ENCODE measurements at places on chromosomes 12 and 14.

DNA sequence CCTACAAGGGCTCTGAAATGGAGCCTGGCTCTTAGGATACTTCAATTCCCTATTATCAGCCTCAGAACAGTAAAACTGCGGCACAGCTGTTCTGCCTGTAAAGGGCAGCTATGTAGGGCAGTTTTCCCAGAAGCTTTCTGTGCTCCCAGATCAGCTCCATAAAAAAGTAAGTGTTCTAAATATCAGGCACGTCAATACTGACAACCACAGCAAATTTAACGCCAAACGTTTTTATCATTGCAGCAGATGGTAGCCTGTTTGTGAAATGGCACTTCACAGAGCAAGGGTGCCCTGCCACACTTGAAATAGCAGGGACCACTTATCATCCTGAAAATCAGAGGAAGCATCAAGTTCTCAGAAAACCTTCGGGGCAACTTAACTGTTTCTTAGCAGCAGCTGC, 54.8 kb upstream of the PTHLH start:
- no peak for DNase-seq

DNA sequence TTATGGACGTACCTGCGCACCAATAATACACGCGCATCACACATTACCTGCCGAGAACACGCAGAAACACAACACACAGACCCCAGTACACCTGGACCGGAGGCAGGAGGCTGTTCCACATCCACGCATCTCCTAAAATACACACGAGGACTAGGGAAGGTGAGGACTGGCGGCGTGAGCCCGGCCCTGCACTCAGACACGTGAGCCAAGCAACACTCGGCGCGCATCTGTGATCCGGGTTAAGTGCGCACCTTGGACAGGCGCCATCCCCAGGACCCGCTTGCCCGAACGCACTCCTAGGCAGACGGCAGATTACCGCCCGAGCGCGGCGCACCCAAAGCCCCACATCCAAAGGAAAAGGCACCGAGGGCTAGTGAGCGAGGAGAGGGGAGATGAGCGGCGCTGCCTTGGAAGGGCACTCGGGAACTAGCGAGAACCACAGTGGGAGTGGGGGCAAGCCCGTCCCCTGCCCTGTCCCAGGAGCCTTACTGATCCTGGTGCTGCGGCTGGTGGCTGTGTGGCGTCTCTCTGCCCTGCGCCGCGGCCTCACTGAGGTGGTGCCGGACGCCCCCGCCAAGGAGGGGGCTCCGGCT, 417 bp downstream of the GLS2 start:
- peak; percentile 36 for DNase-seq

DNA sequence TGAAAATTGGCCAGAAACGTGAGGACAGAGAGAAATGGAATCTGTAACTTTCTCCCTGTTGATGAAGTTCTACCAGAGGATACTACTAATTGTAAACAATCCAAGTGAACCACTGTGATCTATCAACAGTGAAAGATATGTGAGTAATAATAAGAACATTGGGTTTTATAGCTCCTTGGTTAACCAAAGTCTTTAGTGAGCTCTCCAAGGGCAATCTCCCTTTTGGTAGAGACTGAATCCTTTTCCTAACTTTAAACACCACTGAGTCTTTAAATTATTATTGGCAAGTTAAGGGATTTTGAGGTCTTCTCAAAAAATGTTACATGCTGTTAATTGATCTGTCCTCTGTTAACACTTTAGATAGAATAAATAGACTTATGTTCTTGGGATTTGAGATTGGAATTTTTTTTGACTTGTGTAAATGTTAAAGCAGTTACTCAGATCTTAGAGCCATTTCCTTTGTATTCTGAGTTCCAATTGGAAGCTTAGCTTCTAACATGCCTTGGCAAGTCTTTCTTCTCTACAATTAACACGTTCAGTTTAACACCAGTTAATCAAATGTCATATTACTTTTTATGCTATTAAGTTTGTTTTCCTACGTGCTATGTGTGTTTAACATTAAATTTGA, 338.2 kb upstream of the DDHD1 start:
- no peak for DNase-seq

DNA sequence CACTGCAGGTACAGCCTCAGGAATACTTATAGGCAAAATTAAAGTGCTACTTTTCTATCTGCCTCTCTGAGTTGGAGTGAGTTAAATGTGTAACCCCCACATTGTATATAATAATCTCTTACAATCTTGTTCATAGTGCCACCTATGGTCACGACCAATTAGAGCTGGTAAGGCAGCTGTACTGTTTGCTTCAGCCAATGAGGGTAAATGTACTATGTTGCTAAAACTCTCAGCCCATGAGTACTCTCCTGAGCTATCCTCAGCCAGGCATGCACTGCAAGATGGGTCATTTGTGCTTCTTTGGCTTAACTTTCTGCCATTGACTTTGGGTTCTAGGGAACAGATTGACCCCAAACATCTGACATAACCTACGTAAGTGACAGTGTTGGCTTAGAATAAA, 15.0 kb upstream of the MDM2 start:
- no peak for DNase-seq

- DNase-seq = no peak
Measured at GRCh38 chr14:34275078-34275477, 187.0 kb downstream of the SPTSSA start.

DNA sequence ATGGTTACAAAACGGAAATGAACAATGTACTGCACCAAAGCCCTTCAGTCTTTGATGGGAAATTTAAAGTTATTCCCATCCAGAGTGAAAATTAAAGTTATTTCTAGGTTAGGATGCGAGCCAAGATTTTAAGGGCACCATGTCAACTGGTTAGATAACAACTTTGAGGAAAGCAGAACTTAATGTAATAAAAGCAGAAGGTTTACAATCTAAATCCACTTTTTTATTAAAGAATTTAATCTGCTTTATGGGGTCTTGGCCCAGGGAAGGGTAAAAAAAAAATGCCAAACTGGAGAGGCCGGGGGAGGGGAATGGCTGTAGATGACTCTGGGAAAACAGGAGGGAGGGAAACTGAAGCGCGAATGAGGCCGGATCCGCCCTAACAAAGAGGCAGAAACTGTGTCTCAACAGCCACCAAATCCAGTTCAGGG, 108.2 kb upstream of the ATF7IP start:
- DNase-seq = no peak

GRCh38 chr12:80937391-80938238, at the start of gene LIN7A:
TSS of gene LIN7A (minus strand) at chr12:80937934. CDS start at chr12:80937722, 212 bp downstream.
- peak; percentile 58 for DNase-seq

GRCh38 chr14:31902945-31903646, 174.0 kb upstream of the ARHGAP5 start:
- no peak for DNase-seq

- DNase-seq = no peak
Measured at GRCh38 chr12:105352052-105352451, 21.6 kb downstream of the C12orf75 start.

DNA sequence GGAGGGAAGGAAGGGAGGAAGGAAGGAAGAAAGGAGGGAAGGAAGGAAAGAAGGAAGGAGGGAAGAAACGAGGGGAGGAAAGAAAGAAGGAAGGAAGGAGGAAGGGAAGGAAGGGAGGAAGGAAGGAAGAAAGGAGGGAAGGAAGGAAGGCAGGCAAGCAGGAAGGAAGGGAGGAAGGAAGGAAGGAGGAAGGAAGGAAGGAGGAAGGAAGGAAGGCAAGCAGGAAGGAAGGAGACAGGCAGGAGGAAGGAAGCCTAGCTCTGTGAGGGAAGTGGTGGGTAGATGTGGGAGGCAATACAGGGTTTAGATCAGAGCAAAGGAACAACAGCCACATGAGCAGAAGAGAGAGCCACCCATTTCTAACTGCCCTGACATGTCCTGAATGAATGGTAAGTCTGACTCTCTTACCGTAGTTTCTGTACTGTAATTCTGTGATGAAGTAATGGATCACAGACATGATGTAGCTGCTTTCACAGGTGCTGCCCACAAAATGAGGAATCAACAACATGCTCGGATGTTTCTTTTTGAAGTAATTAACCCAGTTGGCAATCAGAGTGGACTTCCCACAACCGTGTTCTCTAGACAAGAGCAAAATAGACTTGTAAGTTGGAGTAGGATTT, 24.4 kb upstream of the HSP90B1 start:
- no peak for DNase-seq

DNA sequence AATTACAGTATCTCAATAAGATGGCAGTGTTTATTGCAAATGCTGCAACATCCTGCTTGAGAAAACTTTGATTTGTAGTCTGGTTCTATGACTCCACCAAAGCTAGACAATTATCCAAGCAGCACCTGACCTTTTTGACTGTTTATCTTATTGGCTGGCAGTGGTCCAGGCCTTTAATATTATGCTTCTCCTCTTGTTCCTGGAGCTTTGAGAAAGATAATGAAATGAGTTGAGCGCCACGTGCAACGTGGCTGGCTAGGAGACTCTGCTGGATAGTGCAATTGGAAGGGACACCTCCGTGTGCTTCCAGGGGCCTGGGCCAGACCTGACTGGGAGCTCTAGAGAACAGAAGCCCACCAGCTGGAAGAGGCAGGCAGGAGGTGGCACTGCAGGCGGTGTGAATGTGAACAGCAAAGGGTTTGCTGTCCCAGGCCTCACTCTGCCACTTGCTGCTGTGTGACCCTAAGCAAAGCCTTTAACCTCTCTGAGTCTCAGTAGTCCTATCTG, 349.3 kb downstream of the CACNA1C start:
- no peak for DNase-seq

DNA sequence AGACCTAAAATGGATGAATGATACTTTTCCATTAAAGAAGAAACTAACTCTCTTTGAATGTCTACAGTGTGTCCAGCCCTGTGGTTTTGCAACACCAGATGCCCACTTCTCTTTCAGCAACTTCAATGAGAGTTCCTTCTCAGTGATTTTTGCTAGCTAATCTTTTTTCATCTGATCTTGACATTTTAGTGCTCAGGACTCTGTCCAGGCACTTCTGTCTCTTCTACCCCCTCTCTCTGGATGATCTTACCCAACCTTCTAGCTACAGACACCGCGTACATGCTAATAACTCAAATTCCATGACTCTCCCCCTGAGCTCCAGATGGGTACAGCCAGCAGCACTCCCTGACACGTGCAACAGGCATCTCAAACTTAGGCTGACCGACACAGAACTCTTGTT, 161.1 kb upstream of the FOXN3 start:
- no peak for DNase-seq

DNA sequence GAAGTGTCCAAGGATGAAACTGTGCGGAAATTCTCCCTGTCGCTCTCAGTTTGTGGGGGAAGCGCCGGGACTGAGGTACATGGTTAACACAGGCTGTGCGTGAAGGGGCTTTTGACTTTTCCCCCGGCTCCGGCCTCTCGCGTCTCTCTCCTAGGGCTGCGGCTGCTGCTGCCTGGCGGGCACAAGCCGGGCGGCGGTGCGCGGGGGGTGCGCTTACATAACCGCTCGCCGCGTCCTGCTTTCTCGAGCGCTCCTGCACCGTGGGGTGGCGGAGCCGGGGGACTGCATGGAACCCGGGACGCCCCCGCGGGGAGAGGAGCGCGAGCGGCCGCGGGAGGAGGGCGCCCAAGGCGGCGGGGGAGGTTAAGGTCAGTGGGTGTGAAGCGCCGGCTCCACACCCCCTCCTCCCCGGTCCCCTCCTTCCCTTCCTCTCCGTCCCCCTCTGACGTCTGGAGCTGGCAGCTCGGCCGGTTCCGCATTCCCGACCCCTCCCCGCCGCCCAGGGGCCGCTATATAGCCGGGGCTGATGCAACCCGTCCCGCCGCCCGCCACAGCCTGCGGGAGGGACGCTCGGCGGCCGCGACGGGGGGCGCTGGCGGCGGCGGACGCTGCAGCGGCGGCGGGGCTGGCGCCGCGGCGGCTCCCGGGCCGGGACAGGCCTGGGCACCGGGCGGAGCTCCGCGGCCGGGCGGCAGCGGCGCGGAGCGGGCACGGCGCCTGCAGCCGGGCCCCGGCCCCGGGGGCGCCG, at the start of gene JDP2:
Gene JDP2, plus strand, starts transcription at position 541 of the 748 bp plus-strand sequence. CDS start 9,899 bp downstream, outside the sequence.
- peak; percentile 93 for DNase-seq

GRCh38 chr14:65422088-65422834, 9.7 kb downstream of the FUT8 start:
- no peak for DNase-seq

DNA sequence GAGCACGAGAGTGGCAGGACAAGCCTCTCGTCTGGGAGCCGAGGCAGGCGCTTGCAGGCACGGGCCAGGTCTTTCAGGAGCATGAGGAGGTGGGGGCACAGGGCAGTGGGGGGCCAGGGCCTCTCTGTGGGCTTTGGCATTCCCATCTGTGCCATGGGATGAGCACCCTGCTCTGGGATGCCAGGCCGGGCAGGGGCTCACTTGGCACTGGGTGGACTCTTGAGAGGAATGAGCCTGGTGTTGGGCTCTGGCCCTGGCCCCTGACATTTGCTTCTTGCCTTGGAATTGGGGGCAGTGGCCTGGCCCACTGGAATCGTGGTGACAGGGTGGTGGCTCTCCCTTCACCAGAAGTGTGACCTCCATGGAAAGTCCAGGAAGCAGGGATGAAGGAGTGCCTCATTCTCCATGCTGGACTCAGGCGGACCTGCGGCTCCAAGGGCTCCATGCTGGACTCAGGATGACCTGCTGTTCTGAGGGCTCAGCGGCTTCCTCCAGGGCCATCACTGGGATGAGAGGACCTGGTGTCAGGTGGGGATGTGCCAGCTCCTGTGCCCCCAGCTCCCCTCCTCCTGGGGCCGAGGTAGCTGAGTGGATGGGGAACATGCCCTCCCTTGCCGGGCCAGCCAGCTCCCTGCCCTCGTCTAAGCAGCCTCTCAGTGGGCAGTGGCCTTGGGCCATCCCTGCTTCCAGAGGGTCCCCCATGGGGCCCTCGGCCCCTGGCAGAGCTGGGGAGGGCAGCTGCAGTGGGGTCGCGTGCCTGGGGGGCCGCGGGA, 220.3 kb downstream of the KIF26A start:
- DNase-seq = no peak

DNA sequence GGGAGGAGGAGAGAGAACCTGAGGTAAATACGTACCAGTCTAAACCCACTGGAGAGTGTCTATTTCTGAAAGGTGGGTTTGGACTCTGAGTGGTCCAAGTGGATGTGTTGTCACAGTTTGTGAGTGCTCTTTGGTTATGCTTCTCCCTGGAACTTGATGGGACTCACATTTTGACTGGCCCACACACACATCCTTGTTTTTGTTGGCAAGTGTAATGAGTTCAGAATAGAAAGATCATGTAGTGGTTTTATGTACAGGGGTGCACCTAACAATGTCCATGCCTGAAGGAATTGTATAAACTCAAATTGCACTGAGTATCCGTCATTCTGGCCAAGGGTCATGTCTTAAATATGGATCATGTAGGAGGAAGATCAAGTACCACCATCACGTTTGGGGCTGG, 4.8 kb downstream of the PPFIBP1 start:
- no peak for DNase-seq

DNA sequence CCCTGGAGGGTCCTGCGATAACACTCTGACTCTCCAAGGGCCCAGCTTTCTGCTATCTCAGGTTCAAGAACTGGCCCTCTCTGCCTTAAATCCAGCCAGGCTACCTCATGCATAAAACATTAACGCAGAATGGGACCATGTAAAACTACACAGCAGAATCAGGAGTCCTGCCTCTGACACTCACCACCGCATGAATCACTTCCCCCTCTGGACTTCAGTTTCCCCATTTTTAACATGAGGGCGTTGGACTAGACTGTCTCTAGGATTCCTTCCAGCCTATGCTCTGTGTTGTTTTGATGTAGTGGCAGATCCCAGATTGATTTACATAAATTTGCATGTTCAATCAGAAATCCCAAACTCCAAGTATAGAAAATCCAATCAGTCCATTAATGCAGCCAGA, 3.3 kb downstream of the NCKAP5L start:
- DNase-seq = no peak

- no peak for DNase-seq
Measured at GRCh38 chr12:130384234-130384633, 46.5 kb downstream of the PIWIL1 start.

GRCh38 chr14:53365486-53366130, 212.5 kb upstream of the DDHD1 start:
- DNase-seq = no peak
